ENCODE measurements at places on chromosomes 11 and 22. TPM values are rescaled to one million over a fixed set of nuclear protein-coding genes. Genes with fewer than 3 reads are reported as not detected.

Gene FOSL1
- 3.9 TPM for total RNA-seq

Gene ADM2
- 2.6 TPM for total RNA-seq

DNA sequence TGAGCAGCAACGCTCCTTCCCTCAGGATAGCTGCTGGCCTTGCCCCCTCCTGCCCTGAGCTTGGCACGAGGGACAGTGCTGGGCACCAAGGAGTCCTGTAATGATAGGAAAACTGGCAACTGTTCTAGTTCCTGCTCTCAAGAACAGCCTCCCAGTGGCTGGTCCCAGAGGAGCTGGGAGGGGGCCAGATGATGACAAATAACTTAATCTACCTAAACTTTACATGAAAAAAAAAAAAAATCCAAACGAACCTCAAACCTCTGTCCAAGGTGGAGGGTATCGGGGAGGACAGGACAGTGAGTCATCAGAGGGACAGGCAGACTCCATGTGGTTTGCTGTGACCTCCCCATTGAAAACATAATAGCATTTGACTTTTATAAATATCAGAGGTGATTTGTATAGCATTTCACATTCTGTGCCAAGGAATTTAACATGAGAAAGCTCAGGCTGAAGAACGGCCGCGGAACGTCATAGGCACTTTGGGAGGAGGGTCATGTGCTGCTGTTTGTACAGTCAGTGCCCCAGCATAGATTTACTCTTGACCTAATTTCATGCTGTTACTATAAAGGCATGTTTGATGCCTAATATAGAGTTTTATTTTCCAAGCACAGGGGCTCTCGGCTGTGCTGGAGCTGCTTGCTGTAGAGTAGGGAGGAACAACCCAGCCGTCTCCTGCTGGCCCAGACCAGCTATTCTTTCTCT is 98.2 kb upstream of the NNMT start:
- H3K27ac ChIP-seq, result peak overlapping the region; percentile 72
- peaks cover 17% of the 10 kb centered on the region for H3K36me3 ChIP-seq
- DNase-seq, result peak; percentile 85
- H3K4me1 ChIP-seq, result peaks cover 82% of the 10 kb centered on the region

- no peak for DNase-seq
- peaks cover 40% of the 10 kb centered on the region for H3K36me3 ChIP-seq
- no peaks in the 10 kb centered on the region for H3K27me3 ChIP-seq
- H3K4me1 ChIP-seq, result no peaks in the 10 kb centered on the region
Measured at GRCh38 chr22:27991586-27992293, 72.7 kb upstream of the PITPNB start.

Gene TST
- total RNA-seq, result 48.1 TPM

Gene OR51B4
- not detected for total RNA-seq

GRCh38 chr11:34135439-34135838 is 30.0 kb downstream of the NAT10 start:
- H3K27ac ChIP-seq, result no peak overlapping the region
- peaks cover 99% of the 10 kb centered on the region for H3K36me3 ChIP-seq
- no peaks in the 10 kb centered on the region for H3K4me1 ChIP-seq

DNA sequence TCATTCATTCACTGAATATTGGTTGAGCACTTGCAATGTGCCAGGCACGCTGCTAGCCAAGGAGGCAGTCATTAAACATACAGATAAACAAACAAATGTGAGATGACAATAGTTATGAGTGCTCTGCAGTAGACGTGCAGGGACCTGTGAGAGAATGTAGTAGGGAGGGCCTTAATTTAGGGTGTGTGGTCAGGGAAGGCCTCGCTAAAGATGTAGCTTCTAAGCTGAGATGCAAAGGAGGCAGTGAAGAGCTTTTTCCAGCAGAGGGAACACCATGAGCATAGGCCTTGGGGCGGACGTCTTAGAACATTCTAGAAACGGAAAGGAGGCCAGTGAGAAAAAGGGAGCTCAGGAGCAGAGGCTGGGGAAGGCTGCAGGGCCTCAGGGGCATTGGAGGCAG is 789 bp upstream of the NCF4 start:
- no peak for DNase-seq
- peak overlapping the region; percentile 87 for H3K27ac ChIP-seq
- H3K4me1 ChIP-seq, result peaks cover 16% of the 10 kb centered on the region

- H3K4me1 ChIP-seq, result peaks cover 31% of the 10 kb centered on the region
- peak overlapping the region; percentile 67 for H3K4me3 ChIP-seq
- H3K27me3 ChIP-seq, result peaks cover 48% of the 10 kb centered on the region
- no peaks in the 10 kb centered on the region for H3K36me3 ChIP-seq
- peak overlapping the region; percentile 85 for H3K27ac ChIP-seq
- no peak for DNase-seq
Measured at GRCh38 chr11:125167292-125167953, 2.9 kb downstream of the PKNOX2 start.

Gene TSGA10IP
- total RNA-seq, result not detected

Gene SMDT1
- total RNA-seq, result 113 TPM

DNA sequence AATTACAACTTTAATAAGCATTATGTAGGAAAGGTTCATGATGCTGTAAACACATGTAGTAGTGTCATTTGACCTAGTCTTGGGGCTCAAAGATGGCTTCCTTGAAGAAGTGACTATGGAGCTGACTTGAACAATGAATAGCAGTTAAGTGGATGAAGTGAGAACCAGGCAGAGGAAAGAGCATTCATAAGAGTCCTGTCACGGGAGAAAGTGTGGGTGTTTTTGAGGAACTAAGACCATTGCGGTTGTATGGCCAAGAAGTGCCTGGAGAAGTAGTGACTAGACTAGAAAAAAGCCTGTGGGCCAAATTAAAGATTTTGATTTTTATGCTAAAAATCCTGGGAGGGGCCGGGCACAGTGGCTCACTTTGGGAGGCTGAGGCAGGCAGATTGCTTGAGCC is 7.2 kb upstream of the IL18BP start:
- peaks cover 15% of the 10 kb centered on the region for H3K36me3 ChIP-seq
- no peak for DNase-seq
- H3K27me3 ChIP-seq, result no peaks in the 10 kb centered on the region
- H3K27ac ChIP-seq, result peak overlapping the region; percentile 11

DNA sequence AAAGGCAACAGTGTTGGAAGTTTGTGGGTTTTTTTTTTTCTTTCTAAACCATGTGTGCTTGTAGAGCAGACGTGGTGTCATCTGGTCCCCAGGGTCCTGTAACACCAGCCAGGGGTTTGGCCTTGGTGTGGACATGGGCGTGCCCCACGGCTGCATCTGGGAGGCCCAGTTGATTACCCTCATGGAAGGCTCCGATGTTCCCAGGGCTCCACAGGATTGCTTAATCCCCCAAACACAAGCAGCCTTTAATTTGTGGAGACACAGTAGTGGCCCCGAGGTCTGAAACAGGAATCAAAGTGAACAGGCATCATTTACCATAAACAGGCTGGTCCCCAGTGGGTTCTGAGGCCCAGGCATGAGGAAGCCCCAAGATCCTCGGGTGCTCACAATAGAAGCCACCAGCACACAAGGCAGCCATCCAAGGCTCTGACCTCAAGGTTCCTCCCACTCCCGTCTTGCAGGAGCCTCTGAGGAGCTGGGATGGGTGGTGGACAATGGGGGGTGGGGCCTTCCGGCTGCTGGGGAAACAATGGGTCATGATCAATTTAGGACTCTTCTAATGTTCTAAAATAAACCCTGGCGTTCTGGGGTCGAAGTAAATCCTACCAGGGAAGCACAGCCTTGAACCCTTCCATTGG is 115.0 kb upstream of the CD82 start:
- H3K36me3 ChIP-seq, result no peaks in the 10 kb centered on the region
- H3K4me3 ChIP-seq, result no peak overlapping the region
- H3K4me1 ChIP-seq, result no peaks in the 10 kb centered on the region
- no peaks in the 10 kb centered on the region for H3K27me3 ChIP-seq
- no peak overlapping the region for H3K27ac ChIP-seq

Gene FADS3
- 68.5 TPM for total RNA-seq

Gene PDE2A
- 27.3 TPM for total RNA-seq

Gene GSTT2B
- 9.8 TPM for total RNA-seq

- no peak overlapping the region for H3K4me3 ChIP-seq
- H3K4me1 ChIP-seq, result peaks cover 15% of the 10 kb centered on the region
- DNase-seq, result no peak
- H3K27me3 ChIP-seq, result no peaks in the 10 kb centered on the region
Measured at GRCh38 chr11:75276186-75276585, 35.6 kb downstream of the TPBGL start.

GRCh38 chr11:70915158-70915985 is 337.0 kb downstream of the SHANK2 start:
- no peaks in the 10 kb centered on the region for H3K36me3 ChIP-seq
- no peaks in the 10 kb centered on the region for H3K4me1 ChIP-seq
- no peaks in the 10 kb centered on the region for H3K27me3 ChIP-seq
- no peak overlapping the region for H3K27ac ChIP-seq

DNA sequence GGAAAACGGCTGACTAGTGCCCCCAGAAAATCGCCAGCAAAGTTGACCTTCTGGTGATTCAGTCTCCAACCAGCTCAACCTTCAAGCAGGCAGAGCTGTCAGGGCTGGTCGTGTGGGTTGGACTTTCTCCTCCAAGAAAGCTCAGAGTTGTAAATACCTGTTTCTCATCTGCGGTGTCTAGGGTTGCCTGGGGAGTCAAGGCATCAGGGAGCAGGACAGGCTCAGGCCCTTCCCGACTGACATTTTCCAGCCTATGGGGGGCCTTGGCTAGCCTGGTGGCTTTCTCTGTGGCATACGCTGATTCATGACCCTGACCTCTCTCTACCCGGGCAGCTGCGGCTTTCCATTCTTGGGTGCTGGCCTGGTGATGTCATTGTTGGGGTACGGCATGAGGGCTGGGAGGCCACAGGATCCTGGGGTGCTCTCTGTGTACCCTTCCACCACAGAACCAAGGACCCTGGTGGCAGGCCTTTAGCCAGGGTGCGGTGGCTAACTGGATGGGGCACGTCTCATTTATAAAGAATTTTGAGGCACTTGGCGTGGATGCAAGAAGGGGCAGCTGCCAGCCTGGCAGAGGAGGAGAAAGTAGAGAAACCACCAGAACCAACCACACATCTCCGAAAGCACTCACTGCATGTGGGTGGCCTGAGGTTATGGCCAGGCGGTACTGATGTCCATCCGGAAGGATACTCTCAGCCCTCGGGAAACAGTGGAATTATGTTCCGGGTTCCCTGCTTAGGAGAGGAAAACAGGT is 64.9 kb downstream of the BCR start:
- no peaks in the 10 kb centered on the region for H3K36me3 ChIP-seq
- no peaks in the 10 kb centered on the region for H3K27me3 ChIP-seq
- no peak overlapping the region for H3K27ac ChIP-seq
- peaks cover 23% of the 10 kb centered on the region for H3K4me1 ChIP-seq

GRCh38 chr11:86475027-86475426 is 100.3 kb downstream of the CCDC81 start:
- H3K27me3 ChIP-seq, result no peaks in the 10 kb centered on the region
- no peaks in the 10 kb centered on the region for H3K4me1 ChIP-seq
- no peaks in the 10 kb centered on the region for H3K36me3 ChIP-seq
- H3K27ac ChIP-seq, result peak overlapping the region; percentile 27

GRCh38 chr11:95568281-95568680 is 221.3 kb downstream of the FAM76B start:
- DNase-seq, result no peak
- no peak overlapping the region for H3K4me3 ChIP-seq
- H3K27me3 ChIP-seq, result no peaks in the 10 kb centered on the region
- H3K4me1 ChIP-seq, result no peaks in the 10 kb centered on the region

- peaks cover 21% of the 10 kb centered on the region for H3K4me1 ChIP-seq
- H3K27ac ChIP-seq, result no peak overlapping the region
- no peaks in the 10 kb centered on the region for H3K27me3 ChIP-seq
- H3K36me3 ChIP-seq, result no peaks in the 10 kb centered on the region
Measured at GRCh38 chr22:43243324-43243723, 56.4 kb upstream of the TTLL12 start.

DNA sequence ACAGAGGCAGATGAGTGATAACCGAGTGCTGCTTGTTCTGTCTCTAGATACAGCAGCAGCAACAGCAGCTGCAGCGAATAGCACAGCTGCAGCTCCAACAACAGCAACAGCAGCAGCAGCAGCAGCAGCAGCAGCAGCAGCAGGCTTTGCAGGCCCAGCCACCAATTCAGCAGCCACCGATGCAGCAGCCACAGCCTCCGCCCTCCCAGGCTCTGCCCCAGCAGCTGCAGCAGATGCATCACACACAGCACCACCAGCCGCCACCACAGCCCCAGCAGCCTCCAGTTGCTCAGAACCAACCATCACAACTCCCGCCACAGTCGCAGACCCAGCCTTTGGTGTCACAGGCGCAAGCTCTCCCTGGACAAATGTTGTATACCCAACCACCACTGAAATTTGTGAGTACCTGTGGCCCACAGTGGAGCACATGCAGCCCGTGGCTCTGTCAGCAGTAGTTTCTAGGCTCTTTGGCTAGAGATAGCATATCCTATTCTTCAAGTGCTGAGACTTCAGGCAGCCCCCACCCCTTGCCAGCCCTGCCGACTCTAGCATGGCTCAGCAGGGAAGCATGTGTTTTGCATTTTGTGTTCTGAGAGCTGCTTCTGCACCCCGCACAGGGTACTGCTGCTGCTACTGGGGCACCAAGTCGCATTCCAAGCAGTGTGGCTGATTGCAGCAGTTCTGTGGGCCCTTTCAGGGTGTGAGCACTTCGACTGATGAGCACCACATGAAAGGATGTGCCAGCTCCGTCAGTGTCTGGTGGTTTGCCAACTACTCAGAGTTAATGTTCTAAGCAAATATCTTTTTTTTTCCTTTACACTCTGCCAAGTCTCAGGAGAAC is 59.2 kb downstream of the MED15 start:
- H3K27me3 ChIP-seq, result no peaks in the 10 kb centered on the region
- no peak overlapping the region for H3K4me3 ChIP-seq
- peak overlapping the region; percentile 76 for H3K27ac ChIP-seq
- H3K36me3 ChIP-seq, result peaks cover 68% of the 10 kb centered on the region
- peaks cover 55% of the 10 kb centered on the region for H3K4me1 ChIP-seq

DNA sequence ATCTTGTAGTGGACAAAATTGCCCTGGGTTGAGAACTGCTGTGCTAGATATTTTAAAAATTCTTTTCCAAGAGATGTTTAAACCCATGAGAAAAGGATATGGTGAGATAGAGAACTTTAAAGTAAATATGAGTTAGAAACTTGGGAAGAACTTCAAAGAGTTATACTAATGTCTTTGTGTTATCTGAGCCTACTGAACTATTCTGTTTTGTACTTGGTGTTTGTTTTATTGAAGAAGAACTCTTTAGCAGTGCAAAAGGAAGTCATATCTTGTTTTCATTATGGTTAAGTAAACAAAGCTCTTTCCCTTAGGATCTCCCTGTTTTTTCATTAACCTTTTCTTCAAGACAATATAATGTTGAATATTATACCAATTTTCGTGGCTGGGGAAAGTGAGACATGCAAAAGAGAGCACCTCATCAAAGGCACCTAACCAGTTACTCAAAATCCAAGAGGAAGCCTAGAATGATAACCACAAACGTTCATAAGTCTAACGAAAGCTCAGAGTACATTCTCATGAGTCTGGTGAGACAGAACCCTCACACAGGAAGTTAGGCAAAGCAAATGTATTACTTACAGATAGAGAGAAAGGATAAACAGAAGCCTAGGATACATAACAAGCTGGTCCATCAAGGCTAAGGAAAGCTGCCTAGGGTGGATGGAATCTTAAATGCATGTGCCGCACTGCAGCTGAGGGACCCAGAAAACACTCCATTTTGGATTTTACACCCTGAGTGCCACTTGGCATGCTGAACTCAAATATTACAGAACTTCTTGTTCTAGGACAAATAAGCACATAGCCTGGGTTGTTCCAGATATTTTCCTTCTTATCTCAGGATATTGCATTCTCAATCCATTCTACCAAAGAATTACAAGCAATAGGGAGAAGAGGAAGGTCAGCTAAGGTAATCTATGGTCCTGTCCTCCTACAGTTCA is 112.5 kb upstream of the ANO3 start:
- H3K4me3 ChIP-seq, result no peak overlapping the region
- H3K27me3 ChIP-seq, result no peaks in the 10 kb centered on the region
